SW480 (cell line): ENCODE measurements at places on chromosomes 1 and 21.

DNA sequence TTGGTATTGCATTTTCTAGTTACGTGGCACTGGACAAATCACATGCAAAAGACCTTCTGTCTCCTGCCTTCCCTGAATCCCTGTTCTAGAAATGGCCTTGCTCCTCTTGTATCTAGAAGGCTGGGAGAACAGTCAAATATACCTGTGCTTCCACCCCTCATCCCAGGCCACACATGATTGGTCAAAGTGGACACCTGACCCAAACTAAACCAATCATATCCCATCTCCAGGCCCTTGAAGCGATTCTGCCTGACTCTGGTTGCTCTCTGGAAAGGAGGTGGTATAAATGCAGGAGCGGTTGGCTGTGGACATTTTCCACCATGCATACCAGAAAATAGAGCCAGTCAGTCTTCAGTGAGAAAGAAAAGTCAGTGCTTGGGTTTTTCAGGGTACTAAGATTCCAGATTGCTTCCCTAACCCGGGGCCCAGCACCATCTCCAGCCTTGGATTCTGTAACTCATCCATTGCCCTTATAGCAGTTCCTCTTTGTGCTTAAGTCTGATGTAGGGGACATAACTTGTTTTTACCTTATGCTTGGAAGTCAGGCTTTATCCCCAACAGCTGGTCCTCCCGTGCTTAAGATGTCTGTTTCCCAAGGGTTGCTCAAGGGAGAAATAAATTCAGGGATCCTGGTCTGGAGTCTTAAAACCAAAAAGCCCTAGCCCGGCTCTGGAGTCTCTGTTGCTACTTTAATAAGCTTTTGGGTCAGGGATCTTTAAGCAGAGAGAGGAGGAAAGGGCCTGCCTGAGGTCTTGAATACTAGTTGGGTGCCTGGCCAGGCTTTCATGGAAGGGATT is 7.7 kb upstream of the PHC2 start:
- DNase-seq, result no peak

GRCh38 chr1:60281360-60281932 is 207.9 kb upstream of the C1orf87 start:
- DNase-seq, result peak; percentile 95

GRCh38 chr1:189874715-189875435 is 602.8 kb downstream of the BRINP3 start:
- no peak for DNase-seq

- DNase-seq, result no peak
Measured at GRCh38 chr1:167554028-167554779, 642 bp upstream of the CREG1 start.

DNA sequence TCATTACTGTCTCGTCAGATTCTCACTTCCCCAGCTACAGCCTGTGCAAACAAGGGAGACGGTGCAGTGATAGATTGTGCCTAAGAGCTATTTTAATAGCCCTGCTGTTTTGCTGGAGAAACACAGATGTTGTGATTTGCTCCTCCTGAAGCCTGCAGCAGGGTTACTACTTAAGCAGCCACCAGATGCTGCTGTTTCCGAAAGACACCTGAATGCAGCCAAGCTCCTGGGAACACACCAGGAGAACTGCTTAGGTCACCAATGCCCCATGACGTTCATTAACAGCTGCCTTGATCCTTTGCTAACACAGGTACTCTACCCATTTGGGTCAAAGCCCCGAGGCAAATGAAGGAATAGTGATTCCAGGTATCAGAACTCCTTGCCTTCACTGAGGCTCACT is 411.8 kb upstream of the DAB1 start:
- DNase-seq, result no peak
